ENCODE measurements at places on chromosomes 6 and 20.
A peak's percentile ranks its signal among the peaks of the same experiment; 100 is the strongest.

DNA sequence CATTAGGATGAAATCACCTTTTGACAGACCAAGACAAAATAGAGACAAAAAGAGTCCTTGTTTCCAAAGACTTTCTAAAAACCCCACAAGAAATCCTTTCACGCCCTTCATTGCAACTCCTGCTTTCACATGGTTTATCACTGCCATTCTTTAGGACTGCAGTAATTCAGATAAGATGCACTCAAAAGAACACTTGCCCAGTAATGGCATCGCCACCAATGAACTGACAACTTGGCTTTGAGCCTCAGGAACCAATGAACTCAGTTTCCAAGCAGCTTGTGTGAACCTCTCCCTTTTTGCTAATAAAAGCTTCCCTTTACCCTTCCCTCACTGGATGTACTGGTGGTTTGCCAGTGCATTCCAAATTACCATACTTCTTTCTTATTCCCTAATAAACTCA lies 21.8 kb downstream of the OSTM1 start:
- no peak for DNase-seq

GRCh38 chr6:48474830-48475229 lies 363.8 kb upstream of the PTCHD4 start:
- DNase-seq, result no peak

DNA sequence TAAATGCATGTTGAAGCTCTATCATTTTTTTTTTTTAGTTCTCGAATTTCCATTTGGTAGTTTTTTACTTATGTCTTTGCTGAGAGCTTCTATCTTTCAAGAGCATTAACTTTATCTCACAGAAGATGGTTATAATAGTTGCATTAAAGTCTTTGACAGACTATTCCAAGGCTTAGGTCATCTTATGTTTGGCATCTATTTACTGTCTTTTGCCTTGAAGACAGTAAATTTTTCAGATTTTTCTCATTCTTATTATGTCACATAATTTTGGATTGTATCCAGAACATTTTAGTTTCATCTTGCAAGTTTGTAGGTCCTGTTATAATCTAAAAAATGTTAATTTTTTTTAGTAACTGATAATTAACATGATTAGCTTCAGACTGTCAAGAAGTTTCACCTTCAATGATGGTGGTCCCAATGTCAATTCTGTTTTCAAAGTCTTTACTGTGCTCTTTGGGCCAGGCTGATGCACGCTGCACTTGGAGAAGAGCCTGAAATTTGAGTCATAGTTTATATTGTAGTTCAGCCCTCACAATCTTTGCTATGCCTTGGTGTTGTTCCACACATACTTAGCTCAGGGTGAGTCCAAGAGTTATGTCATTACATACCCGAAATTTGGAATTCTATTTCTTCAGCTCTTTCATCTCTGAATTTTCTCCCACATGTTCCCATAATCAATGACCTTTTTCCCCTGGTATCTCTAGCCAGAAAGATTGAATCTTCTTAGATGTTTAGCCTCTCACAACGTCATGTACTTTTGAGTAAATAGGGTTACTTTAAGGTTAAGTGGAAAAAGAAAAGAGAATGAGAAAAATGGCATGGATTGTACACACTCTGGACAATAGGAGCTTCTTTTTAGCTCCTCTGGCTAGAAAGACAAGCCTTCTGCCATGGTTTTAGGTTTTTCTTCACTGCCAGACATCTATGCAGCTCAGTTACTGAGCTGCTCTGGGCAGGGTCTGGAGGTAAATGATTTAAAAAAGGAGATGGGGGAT lies 110.3 kb upstream of the BTBD3 start:
- DNase-seq, result no peak

- DNase-seq, result no peak
Measured at GRCh38 chr6:107344981-107345380, 114.4 kb downstream of the PDSS2 start.

GRCh38 chr20:32672982-32673851 lies 524 bp downstream of the C20orf203 start:
- DNase-seq, result no peak

- DNase-seq, result no peak
Measured at GRCh38 chr6:17703256-17703694, 3.5 kb downstream of the NUP153 start.

- no peak for DNase-seq
Measured at GRCh38 chr6:40918040-40918651, 120.9 kb downstream of the UNC5CL start.

DNA sequence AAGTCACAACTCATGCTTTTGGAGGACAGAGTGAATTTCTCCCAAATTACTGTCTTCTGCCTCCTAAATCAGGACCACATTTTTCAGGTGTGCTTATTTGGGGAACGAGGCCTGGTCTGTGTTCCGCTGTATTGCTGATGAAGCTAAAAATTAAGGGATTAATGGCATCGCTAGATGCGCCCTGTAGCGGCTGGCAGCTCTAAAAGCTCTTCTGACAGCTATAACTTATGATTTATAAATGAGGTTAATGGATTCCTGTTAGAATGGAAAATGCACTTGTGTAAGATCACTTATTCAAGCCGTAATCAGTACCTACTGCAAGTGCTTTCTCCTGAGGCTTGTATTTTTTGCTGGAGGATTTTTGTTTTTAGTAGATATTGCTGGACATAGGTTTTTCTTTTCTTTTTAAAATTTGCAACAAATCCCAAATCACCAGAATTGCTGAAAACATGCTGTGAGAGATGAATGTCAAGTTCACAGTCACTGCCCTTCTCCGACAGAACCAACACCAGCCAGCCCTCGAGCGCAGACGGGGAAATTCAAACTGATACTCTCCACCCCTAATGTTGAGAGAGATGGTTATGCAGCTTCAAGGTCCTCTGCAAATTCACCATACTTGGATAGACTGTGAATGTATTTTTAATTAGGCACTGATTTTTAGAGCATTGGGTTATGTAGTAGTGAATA lies 49.1 kb downstream of the AKAP12 start:
- DNase-seq, result no peak

GRCh38 chr6:25350573-25350972 lies 71.4 kb downstream of the CARMIL1 start:
- no peak for DNase-seq

DNA sequence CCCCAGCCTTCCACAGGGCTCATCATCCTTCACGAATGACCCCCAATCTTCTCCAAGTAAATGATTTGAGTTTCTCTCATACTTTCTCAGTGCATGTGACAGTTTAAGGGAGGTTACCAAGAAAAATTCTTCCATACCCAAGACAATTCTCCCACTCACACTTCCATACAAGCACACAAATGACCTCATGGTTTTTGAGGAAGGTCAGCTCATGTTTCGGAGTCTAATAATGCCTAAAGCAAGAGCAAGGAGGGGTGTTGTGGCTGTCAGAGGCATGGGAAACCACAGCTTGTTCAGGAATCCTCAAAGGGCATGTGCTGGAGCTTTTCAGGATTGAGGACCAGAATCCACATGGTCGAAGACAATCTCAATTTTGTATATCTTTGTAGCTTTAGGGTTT lies 279.0 kb downstream of the MAFB start:
- DNase-seq, result no peak

DNA sequence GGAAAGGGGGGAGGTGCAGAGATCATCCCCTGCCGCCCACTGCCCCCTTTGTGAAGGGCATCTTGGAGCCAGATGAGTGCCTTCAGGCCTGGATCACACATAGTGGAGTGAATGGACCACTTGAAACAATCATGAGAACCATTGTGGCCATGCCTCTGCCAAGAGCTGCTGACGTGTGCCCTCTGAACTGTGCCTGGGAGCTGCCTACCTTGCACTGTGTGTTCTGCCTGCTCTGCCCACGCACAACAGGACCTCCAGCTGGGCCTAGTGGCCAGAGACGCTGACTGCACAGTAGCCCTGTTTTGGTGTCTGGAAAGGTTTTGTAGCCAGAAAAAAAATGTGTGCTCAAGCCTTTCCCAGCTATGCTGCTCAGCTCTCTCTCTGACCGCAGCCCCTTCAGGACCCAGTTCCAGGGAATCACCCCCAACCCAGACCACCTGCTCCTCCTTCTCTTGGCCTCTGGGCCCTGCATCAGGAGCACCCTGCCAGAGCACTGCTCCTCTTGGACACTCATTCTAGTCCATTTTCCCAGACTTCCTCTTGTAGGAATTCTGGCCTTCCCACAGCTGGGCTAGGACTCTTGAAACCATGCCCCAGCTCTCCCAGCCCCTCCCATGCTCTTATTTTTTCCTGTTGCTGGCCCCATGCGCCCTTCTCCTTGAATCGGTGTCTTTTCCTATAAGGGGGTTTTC lies 1.6 kb upstream of the ADIG start:
- no peak for DNase-seq

DNA sequence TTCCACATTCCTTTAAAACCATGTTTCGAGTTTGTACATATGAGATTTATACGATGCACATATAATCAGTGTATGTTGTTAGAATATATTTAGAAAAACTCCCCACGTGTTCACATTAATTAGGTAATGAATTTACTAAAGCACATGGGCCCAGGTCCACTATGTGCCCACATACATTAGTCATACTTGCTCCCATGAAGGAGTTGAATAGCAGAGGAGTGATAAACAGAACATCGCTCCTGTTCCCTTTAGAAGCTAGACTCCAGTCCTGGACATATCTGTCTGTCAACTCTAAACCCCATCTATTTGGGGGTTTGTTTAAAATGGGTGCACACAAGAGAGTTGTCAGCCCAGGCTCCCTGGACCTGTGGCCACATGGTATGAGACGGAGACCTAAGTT lies 108.1 kb upstream of the TIAM2 start:
- no peak for DNase-seq

- no peak for DNase-seq
Measured at GRCh38 chr6:143611580-143611979, 66.2 kb upstream of the PHACTR2 start.

- DNase-seq, result peak; percentile 55
Measured at GRCh38 chr6:2891768-2892170, 11.3 kb downstream of the SERPINB9 start.

GRCh38 chr6:105179244-105180065 lies at the start of gene POPDC3:
POPDC3 (minus strand) TSS chr6:105180014; CDS start chr6:105161909, 18,105 bp downstream.
- no peak for DNase-seq

GRCh38 chr6:6008648-6009421 lies 2.1 kb upstream of the NRN1 start:
- DNase-seq, result no peak

DNA sequence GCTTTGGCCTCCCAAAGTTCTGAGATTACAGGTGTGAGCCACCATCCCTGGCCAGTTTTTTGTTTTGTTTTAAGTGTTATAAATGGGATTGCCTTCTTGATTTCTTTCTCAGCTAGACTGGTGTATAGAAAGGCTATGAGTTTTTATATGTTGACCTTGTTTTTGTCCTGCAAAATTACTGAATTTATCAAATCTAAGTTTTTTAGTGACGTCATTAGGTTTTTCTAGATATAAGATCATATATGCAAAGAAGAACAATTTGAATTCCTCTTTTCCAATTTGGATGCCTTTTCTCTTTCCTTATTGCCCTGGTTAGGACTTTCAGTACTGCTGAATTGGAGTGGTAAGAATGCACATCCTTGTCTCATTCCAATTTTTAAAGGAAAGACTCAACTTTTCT lies 81.3 kb upstream of the MOCS1 start:
- no peak for DNase-seq

DNA sequence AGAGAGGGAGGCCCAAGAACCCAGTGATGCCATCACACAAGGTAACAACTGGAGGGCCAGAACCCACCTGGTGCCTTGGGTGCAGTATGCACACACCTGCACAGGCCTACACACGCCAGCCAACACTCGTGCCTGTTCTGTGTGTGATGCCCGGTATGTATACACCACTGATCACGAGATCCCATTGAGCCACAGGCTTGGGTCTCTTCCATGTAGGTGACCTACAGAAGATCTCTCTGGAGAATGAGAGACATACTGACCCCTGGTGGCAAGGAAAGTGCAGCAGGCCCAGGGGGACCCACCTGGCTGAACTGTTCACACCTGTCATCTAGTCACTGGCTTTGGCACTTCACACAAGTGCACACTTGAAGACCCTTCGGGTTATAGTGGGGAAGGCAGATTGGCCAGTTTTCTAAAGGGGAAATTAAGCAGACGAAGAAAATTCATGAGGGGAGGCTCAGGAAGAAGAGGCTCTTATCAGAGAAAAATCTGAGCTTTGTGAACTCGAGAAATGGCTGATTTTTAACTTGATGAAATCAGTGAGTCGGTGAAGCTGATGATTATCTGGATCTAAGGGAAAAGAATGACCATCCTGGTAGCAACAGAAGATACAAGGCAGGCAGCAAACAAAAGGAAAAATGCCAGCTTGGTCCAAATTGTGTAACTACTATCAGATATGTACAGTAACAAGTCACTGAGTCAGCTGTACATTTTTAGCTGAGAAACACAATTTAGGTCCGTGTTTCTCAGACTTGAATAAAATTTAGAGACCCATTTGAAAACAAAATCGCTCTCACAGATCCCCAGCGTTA lies 69.1 kb upstream of the PBOV1 start:
- no peak for DNase-seq

- DNase-seq, result no peak
Measured at GRCh38 chr6:24228681-24229255, 102.8 kb downstream of the NRSN1 start.

GRCh38 chr6:15516923-15517560 lies 145.8 kb downstream of the DTNBP1 start:
- DNase-seq, result no peak

DNA sequence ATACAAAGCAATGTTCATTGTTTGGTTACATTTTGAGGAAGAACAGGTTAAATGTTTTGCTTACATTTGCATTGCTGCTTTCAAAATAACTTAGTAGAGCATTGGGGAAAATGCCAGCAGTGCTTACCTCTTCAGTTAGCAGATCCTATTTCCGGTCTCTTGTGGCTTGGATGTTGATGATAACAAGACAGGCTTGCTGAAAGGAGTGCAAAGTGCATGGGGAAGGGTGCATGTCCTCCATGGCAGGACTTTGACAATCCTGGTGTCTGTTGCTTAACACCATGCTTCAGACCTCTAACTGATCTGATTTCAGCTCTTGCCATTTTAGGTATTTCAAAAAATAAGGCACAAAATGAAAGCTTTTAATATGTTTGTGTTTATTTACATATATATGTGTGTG lies 21.1 kb downstream of the TPD52L1 start:
- DNase-seq, result no peak

DNA sequence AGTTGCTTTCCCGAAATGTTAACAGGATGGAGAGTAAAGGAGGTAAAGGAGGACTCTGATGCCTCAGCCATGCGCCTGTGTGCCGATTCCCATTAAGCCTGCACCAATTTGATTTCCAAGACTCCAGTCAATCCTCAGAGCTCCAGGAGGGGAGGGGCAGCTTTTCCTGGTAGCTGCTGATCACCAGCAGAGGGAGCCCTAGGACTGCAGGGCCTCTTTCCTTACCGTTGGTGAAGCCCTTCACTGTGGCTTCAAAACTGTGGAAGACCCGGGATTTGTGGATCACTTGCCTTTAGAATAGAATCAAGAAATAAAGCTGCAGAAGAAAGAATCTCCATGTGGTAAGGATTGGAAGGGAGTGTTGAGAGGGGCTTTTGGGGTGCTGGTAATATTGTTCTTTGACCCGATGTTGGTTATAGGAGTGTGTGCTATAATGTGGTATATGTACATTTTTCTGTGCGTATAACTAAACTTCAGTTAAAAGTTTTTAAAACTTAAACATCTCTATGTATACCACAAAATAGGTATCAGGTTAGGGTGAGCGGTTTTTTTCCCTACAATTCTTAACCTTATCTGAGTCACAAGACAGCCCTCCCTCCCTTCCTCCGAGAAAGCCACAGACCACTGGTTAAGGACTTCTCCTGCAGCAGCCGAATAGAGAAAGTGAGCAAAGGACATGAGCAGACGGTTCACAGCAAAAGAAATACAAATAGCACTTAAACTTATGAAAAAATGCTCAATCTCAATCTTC lies 6.9 kb upstream of the OSER1 start:
- no peak for DNase-seq
